ENCODE measurements at places on chromosomes 6 and 20. TPM values are rescaled to one million over a fixed set of nuclear protein-coding genes. Genes with fewer than 3 reads are reported as not detected.

PTPRT gene
- total RNA-seq = not detected

DNA sequence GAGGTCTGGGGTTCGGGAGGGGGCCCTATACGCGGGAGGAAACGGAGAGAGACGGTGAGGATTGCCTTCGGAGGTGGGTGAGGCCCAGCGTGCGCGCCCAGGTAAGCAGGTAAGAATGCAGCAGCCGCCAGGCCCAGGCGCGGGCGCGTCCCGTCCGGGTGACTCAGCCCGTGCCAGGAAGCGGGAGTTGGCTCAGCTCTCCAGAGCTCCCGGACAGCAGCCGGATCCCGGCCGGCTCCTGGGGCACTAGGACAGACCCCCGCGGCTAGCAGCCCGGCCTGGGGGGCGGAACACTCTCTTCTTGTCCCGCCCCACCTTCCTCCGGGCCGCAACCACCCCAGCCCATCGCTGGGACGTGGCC is 1.5 kb upstream of the MDFI start:
- DNase-seq = no peak

- no peak for DNase-seq
Observed at GRCh38 chr6:2203264-2203663, 42.1 kb downstream of the GMDS start.

BLCAP gene
- 57.5 TPM for total RNA-seq

- no peak for DNase-seq
Observed at GRCh38 chr20:16433293-16433580, 140.0 kb downstream of the KIF16B start.

RSPH9 gene
- total RNA-seq = 1.3 TPM

GRCh38 chr6:36781669-36782068 is 57.6 kb downstream of the CPNE5 start:
- DNase-seq = no peak

SGK2 gene
- not detected for total RNA-seq

DNA sequence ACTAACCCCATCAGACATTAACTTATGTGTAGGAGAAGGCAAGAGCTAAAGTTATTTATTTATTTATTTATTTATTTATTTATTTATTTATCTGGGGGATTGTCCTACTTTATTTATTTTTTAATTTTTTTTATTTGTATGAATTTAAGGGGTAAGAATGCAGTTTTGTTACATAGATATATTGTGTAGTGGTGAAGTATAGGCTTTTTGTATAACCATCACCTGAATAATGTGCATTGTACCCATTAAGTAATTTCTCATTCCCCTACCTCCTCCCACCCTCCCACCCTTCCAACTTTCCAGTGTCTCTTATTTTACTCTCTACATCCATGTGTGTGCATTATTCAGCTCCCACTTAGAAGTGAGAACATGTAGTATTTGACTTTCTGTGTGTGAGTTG is 51.6 kb downstream of the SPTLC3 start:
- DNase-seq = no peak

DNA sequence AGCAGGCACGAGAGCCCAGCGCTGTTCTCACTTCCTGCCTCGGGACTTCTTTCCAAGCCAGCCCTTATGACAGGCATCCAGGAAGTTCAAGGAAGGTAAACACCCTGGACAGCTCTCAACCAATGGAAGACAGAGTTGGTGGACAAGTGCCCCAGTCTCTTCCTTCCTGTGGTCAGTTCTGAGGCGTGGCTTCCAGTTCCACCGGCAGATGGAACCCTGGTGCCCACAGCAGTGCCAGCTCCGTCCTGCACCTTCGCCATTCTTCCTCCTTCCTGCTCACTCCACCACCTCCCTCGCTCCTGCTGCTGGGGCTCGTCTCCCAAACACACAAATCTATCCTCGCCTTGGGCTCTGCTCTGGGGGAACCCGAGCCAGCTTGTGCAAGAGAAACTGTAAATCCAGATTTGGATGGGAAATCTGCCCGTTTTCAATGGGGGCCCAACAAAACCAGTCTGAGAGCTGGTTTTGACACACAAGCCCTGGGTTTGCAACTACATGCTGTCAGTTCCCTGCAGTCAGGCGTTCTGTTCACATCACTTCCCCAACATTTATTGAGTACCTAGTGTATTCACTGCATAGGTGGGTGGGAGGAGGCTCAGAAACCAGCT is 162.7 kb downstream of the GRM4 start:
- DNase-seq = peak; percentile 66

- peak; percentile 74 for DNase-seq
Observed at GRCh38 chr20:44738813-44739477, 6.7 kb upstream of the KCNK15 start.

DNA sequence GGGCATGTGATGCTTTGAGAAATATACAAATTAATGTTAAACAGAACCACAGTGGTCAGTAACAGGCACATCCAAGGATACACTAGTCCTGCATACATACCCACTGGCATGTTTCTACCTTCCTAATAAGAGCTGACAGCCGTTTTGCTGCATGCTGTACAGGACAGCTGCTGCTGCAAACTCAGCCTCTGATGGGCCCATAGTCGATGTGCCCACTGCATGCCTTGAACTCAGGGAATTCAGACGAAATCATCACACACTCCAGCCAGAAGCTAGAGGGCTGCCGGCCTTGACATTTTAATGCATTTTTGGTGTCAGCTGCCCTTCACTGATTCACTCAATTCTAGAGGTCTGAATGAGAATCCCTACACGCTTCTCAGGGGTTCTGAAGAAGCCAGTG is 29.3 kb downstream of the FKBP1A start:
- no peak for DNase-seq

DNA sequence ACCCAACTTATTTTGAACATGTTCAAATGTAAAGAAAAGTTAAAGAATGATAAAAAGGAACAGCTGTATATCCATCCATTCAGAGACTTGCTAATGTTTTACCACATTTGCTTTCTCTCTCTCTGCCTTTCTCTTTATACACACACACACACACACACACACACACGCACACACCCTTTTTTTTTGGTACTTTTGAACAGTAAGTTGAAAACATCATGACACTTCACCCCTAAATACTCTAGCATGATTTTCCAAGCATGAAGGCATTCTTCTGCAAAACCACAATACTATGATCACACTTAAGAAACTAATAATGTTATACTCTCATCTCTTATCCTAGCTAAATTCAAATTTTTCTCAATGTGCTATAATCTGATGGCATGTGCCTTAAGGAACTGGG is 192.3 kb downstream of the UTRN start:
- DNase-seq = no peak

DNA sequence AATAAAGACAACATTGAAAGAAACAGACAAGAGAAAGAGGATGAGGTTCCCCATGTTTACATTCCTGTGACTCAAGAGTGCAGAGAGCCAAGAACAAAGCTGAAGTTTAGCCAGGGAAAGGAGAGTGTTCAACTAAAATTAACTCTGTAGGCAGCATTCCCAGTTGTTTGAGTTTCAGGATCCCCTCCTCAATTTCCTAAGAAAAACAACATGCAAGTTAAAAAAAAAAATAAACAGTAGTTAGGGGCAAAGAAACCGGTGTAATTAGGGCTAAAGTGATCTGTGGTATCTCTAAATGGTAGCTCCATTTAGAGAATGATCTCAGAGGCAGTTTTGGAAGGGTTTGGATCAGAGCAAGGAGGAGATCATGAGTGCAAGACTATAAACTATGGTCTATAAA is 30.9 kb upstream of the RAB23 start:
- no peak for DNase-seq

- no peak for DNase-seq
Observed at GRCh38 chr20:33675136-33675959, 1.1 kb upstream of the NECAB3 start.

GRCh38 chr6:111210194-111210728 is 123.0 kb downstream of the SLC16A10 start:
- peak; percentile 55 for DNase-seq

Measured in RPMI7951 (cell line).